ELR (cell line): ENCODE measurements at places on chromosomes 6 and 20.

GRCh38 chr20:17747431-17747846, 47.7 kb downstream of the BANF2 start:
- peak; percentile 88 for DNase-seq

DNA sequence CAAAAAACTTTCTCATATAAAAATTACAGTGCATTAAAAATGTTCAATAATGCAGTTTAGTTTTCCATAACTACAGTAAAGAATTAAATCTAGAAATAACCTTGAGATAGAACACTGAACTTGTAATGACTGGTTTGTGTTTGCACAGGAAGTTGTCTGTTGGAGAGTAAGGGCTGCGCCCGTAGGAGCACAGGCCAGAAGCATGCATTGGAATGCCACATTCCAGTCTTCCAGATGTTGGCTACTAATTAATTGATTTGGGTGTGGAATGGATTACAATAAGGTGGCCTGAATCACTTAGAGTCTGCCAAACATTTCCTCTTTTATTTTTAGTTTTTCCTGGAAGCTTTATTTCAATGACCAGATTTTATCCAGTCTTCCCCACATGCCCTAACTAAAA, 582.6 kb upstream of the MMS22L start:
- no peak for DNase-seq

GRCh38 chr6:170135461-170135820, 155.4 kb downstream of the DLL1 start:
- no peak for DNase-seq

DNA sequence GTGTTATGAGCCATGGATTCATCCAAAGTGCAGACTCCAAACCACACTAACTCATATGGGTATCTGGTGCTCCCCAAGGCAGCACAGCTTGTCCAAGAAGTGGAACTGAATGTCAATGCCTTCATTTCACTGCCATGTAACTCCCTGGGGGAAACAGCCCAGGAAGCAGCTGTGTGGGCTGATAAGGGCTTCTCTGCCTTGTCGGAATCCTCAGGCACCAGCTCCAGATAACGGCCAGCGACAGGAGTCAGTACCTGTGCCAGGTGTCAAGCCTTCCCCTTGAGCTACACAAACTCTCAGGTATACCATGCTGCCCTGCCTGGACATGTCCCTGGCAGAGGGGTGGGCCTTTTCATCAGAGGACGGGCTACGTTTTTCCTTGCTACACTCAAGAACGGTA, 751.9 kb upstream of the CHD6 start:
- DNase-seq: no peak

DNA sequence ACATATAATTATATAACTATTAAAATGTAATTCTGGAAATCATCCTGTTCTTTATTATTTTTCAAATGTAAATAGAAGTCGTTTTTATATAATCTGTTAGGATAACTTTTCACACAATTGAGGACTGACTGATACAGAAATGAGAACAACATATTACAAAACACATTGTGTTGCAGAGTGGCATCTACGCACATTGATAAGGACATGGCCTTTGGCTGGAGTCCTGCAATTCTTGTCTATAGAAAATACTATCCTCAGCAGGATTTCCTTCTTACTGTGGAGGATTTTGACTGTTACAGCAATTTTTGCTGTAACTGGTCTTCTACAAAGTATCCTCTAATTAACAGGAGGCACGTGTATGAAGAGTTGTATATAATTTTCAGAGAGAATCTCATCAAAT, 19.8 kb downstream of the SH3BGRL2 start:
- no peak for DNase-seq

DNA sequence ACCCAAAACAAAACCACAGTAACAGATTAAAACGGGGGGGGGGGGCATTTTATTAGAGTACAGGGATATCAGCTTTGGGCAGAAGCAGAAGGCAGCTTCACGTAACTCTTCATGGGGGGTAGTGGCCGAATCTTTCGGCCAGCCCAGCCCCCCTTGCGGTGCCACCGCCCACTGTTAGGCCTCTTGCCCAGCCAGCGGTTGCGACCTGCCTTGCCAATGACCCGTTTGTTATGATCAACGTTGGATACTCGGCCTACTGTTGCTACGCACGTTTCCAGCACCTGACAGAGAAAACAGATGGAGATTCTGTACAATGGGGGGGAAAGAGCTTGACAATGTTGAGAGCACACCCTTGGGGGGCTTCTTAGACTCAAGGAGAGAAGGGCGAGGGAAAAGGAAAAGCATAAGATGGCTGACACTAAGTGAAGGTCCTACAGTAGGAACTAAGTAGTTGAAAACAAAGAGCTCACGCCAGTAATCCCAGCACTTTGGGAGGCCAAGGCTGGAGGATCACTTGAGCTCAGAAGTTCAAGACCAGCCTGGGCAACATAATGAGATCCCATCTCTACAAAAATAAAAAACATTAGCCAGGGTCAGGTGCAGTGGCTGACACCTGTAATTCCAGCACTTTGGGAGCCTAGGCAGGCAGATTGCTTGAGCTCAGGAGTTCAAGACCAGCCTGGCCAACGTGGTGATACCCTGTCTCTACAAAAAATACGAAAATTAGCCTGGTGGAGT, 724 bp upstream of the CUL7 start:
- DNase-seq: no peak

GRCh38 chr6:132147530-132148011, 196.4 kb upstream of the CCN2 start:
- DNase-seq: peak; percentile 70

- DNase-seq: peak; percentile 51
These were observed 69.2 kb downstream of the MRPL14 start for GRCh38 chr6:44057931-44058616.

DNA sequence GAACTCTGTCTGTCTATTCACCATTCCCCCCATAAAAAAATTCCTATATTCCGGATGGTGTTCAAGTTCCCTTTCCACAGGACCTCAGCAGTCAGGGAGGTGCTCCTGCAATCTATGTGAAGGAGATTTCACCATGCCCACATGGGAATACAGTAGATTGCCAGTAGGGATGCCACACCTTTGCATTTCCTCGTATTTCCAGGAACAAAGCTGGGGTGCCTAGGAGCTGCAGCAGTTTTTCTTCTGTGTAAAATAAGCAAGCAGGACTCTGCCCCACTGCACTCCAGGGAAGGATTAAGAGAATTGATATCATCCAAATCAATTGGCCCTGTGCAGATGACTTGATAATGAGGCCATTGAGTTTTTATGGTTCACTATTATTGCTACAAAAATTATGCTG, 7.4 kb upstream of the KIF16B start:
- no peak for DNase-seq

DNA sequence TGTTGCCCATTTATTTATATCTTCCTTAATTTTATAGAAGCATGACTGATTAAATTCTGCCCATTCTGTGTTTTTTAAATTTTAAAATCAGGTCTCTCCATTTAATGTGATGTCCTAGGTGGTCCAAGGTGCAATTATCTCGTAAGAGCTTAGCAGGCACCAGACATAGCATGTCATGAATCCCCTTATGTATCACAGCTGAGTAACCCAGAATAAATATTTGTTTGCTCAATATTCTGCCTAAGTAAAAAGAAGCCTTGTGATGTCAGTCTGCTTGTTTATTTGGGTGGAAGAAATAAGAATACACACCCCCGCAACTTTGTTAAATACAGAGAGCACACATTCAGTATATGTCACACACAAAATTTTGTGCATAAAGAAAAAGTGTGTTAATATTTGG, 211.3 kb downstream of the FARS2 start:
- DNase-seq: no peak

DNA sequence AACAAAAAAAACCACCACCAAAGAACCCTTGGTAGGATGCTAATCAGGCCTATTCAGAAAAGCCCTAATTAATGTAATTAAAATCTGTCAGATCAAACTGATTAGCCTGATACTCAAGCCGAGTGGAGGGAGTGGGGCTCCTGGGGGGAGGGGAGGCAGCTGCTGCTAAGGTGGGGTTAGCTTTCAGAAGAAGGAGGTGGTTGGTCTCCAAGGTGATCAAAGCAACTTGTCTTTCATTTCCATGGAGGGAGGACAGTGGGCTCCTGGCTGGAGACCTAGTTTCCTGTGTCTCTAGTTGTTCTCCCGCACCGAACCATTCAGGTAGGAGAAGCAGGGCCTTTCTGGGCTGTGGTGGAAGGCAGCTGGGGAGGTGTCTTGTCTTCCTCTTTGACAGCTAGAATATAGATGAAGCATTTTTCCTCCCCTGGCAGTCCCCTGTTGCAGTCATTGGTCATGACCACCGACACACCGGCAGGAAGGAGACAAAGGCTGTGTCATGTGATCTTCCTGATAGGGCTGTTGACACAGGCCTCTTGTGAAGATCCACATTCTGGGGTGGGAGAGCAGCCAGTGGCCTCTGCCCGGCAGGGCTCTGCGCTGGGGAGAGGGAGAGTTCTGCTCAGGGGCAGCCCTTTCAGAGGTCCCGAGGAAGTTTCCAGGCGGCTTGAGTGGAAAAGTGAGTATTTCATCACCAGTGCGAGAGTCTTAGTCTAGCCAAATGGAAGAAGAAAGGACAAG, 39.9 kb upstream of the PRDM1 start:
- DNase-seq: no peak

DNA sequence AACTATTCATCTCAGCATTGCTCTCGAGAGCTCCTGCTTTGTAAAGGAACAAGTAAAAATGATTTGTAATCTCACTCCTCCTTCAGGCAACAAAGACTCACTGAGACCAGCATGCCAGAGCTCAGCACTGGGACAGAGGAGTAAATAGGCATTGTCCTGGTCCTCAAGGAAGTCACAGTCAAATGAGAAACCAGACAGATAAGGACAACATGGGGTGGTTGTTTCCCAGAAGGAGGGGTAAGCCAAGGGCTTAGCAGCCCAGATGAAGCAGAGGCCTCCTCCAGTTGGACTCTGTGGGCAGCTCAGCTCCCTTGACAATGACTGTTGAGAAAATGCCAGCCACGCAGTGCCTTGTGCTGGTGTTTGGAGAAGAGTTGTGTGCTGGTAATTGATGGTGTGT, 425.7 kb upstream of the CHD6 start:
- no peak for DNase-seq

DNA sequence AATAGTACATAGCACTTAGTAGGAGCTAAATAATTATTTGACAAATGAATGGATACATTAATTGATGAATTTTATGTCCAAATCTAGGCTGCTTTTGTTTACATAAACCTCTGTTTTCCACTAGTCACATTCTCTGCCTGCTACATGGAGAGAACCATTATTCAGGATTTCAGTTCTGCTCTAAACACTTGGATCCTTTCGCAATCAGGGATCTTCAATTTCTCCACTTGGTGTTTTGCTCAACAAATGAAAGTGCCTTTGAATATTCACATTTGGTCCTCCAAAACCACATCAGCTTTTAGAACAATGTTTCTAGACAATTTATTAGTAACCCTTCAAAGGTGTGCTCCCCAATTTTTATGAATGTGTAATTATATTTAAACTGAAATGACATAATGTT, 30.6 kb upstream of the HLA-DQB1 start:
- DNase-seq: no peak

DNA sequence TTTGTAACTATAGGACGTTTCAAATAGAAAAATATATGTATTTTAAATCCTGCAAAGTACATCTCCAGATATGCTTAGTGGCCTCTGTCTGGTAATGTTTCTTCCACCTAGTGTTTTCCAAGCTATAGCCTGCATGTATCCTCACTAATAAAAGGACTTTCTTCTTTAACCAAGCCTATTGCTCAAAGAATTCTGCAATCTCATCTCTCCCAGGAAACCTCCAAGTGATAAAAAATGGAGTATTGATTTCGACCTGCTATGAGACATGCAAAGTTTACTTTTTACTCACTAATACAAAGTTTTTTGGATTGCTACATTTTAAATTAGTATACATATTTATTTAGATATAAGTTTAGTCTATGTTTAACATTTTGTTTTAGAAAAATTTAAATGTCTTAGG, 23.3 kb downstream of the ADGRB3 start:
- DNase-seq: no peak

- no peak for DNase-seq
These were observed 112.8 kb upstream of the BMP2 start for GRCh38 chr20:6654513-6655252.

- no peak for DNase-seq
These were observed 36.4 kb upstream of the SMOC2 start for GRCh38 chr6:168404560-168404959.

GRCh38 chr6:25085756-25086155, 150.0 kb upstream of the RIPOR2 start:
- DNase-seq: no peak

- DNase-seq: peak; percentile 74
These were observed 156.1 kb downstream of the COL21A1 start for GRCh38 chr6:56091159-56091869.

- no peak for DNase-seq
These were observed 22.9 kb upstream of the SPO11 start for GRCh38 chr20:57306747-57307146.

GRCh38 chr20:53576586-53577318, 16.9 kb downstream of the ZNF217 start:
- no peak for DNase-seq

- peak; percentile 24 for DNase-seq
These were observed 99.1 kb downstream of the ARID1B start for GRCh38 chr6:156876302-156876701.

DNA sequence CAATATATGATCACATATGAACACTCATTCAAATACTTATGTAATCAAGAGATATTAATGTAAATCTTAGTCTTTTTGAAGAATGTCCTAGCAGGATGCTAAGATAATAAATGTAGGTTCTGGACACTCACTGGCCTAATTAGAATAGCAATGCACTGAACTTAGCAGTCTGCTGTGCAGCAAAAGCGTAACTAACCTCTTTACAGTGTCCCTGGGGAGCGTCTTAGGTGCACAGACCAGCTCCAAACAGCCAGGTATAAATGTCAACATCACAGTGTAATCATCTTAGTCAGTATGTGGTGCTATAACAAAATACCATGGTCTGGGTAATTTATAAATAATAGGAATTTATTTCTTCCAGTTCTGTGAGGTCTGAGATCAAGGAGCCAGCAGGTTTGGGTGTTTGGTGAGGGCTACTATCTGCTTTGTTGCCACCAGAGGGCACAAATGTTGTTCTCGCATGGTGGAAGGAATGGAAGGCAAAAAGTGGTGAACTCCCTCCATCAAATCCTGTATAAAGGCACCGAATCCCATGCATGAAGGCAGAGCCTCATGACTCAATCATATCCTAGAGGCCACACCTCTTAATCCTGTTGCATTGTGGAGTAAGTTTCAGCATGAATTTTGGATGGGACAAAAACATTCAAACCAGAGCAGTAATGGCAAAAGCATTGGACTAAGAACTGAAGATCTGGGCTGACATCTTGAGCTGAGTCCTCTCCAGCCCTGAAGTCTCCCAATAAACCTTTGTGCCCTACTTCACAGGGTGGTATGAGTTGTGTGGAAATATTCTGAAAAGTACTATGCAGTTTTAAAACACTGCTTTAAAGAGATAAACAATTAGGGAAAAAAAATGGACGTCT, 41.8 kb upstream of the FOXO3 start:
- peak; percentile 55 for DNase-seq

DNA sequence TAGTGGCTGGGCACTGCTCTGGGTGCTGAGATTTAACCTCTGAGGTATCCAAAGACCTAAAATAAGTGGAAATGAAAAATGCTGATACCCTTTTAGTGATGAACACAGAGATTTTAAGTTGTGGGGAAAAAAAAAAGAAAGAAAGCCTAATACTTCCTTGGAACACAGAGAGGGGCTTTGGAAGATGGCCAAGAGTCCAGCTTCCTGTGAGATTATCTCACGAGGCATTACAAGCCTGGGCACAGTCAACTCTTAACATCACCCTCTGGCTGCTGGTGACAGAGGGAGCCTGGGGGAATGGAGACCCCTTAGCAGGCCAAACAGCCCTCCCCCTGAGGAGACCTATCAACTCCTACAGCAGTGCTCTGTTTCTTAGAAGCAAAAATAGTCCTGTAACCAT, 19.7 kb downstream of the BTN2A1 start:
- DNase-seq: no peak
